ENCODE measurements at places on chromosomes 3 and 15. TPM values are rescaled to one million over a fixed set of nuclear protein-coding genes. Genes with fewer than 3 reads are reported as not detected.

DNA sequence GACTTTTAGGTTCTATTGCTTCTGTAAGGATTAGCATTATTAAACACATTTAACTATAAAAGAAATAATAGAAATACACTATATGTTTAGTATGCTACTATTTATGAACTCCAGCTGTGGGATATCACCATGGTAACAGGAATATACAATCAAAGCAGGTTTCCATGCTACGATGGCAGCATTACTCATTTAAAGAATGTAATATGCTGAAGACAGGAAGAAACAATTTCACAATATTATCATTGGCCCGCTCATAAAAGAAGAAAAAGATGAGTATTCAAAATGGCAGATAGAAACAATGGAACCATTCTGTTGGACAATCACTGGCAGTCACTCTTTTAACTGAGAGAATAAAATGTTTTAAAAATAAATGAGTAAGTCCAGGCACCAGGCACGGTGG, 153.4 kb downstream of the CBLB start:
- no peak for DNase-seq
- H3K4me1 ChIP-seq = no peaks in the 10 kb centered on the region
- no peaks in the 10 kb centered on the region for H3K27me3 ChIP-seq
- no peak overlapping the region for H3K27ac ChIP-seq

DNA sequence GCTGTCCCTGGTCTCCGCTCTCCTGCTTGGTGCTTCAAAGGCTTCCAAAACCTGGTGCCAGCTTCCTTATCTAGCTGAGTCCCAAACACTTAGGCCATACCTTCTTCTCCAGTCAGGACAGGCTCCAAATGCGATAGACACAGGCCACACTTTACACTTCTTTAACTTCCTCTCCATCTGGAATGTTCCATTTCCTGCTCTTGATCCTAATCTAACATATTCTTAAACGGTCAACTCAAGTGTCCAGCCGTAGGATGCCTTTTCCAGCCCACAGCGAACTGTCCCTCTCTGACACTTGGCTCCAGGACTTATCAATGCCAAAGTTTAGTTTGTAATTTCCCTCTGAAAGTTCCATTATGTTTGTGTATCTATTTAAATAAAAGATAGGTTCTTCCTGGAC, 19.2 kb upstream of the PLA2G4F start:
- H3K4me1 ChIP-seq = no peaks in the 10 kb centered on the region
- DNase-seq = no peak
- no peak overlapping the region for H3K27ac ChIP-seq
- H3K27me3 ChIP-seq = no peaks in the 10 kb centered on the region
- H3K36me3 ChIP-seq = no peaks in the 10 kb centered on the region

DNA sequence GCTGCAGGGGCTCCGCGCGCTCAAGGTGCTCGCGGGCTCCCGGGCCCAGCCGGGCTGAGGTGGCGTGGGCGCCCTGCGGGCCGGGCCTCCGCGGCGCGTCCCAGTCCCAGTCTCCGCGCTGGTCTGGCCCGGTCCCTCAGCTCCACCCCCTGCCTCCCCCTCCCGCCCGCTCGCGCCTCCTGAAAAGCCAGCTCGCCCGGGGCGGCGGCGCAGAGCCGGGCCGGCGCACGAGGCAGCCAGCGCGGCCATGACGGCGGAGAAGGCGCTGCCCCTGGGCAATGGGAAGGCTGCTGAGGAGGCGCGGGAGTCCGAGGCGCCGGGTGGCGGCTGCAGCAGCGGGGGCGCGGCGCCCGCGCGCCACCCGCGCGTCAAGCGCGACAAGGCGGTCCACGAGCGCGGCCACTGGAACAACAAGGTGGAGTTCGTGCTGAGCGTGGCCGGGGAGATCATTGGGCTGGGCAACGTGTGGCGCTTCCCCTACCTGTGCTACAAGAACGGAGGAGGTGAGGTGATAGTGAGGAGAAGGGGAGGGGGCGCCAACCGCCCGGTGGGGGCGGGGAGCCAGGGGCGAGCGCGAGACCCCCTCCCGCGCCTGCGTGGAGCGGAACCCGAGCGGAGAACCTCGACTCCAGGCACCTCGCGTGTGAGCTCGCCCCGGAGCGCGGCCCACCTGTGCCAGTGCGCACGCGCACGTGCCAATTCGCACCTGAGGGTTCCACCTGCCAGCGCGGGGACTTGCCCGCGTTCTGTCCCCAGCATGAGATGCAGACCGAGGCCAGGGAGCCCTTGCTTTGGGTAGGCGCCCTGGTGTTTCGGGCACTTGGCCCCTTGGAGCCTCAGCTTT, at the start of gene SLC6A11:
SLC6A11 (plus strand) TSS at position 210 of the 844 bp plus-strand sequence; CDS start at position 248, 38 bp downstream.
- DNase-seq = no peak
- H3K4me1 ChIP-seq = no peaks in the 10 kb centered on the region

DNA sequence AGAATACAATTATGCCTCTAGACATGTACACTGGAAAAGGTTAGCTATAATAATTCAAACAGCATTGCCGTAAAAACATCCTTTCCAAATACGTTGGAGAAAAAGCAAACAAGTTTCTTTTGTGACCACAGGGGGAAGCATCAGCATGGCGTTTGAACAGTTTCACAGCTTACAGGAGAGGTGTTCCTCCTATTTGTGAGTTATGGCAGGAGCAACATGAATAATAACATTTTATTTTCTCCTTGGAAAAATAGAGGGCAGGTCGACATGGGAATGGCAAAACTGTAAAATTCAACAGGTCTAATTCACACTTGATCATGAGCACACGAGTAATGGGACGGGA, 39.7 kb upstream of the GADL1 start:
- no peaks in the 10 kb centered on the region for H3K27me3 ChIP-seq
- no peak overlapping the region for H3K27ac ChIP-seq
- no peak overlapping the region for H3K4me3 ChIP-seq
- no peaks in the 10 kb centered on the region for H3K36me3 ChIP-seq
- no peaks in the 10 kb centered on the region for H3K4me1 ChIP-seq

- DNase-seq = no peak
- no peak overlapping the region for H3K27ac ChIP-seq
- H3K27me3 ChIP-seq = no peaks in the 10 kb centered on the region
- no peaks in the 10 kb centered on the region for H3K36me3 ChIP-seq
Observed at GRCh38 chr15:66401130-66402021, 14.7 kb downstream of the MAP2K1 start.

DNA sequence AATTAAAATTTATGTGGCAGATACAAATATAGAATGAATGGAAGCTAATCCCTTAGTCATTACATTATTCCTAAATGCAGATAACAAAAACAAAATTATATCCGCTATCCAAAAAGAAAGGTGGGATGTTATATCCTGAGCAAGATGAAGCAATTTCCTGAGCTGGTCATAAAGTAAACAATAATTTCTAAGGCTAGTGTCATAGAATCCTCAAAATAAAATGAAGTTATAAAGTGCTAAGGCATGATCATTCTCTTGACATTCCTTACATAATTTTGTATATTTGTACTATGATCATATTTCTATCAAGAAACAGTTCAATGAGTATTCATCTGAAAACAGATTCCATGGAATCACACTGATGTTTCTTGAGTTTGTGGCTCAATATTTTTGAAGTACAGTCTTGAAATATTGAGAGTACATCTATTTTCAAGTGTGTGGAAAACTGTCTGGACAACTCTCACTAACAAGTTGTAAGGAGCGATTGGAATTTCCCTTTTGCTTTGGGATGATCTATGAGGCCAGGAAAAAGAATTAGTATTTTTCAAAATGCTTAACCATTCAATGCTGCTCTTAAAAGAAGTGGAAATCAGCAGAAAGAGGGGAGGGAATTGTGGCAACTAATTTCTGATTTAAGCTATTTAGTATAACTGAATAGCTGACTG, 92.4 kb downstream of the ABI3BP start:
- no peaks in the 10 kb centered on the region for H3K36me3 ChIP-seq
- peaks cover 4% of the 10 kb centered on the region for H3K4me1 ChIP-seq

DNA sequence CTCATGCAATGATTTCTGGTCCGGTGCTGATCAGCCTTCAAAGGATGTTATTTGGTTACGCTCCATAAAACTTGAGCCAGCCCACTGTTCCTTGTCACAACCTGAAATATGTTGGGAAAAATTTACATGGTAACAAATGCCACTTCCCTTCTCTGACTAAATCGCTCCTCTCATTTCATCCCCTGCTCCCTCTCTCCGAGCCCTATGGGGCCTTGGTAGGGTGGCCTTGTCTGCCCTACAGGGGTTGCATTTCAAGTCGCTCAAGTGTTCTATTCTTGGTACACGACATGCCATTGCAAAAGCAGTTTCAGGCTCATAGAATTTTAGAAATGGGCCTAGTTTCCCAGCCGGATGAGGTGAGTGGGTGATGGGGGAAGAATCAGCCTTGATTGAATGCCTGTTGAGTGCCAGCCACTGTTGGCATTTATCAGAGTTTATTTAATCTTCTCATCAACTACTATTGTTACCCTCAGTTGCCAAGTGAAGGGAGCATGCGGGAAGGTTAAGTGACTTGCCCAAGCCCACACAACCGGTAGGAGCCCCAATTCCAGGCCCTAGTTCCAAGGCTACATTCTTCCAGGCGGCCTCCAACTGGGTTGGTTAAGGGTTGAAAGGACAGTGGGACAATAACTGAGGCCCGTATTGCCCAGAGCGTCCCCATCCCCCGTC, 961 bp upstream of the ABHD2 start:
- no peak overlapping the region for H3K4me3 ChIP-seq
- no peak for DNase-seq
- peaks cover 7% of the 10 kb centered on the region for H3K4me1 ChIP-seq
- H3K27me3 ChIP-seq = no peaks in the 10 kb centered on the region
- no peaks in the 10 kb centered on the region for H3K36me3 ChIP-seq

- no peaks in the 10 kb centered on the region for H3K27me3 ChIP-seq
- no peak overlapping the region for H3K27ac ChIP-seq
- DNase-seq = no peak
- no peak overlapping the region for H3K4me3 ChIP-seq
Observed at GRCh38 chr3:120848503-120848902, 59.5 kb upstream of the STXBP5L start.

GRCh38 chr3:141795276-141795675, 32.1 kb downstream of the GRK7 start:
- no peak for DNase-seq
- no peak overlapping the region for H3K27ac ChIP-seq
- no peak overlapping the region for H3K4me3 ChIP-seq
- no peaks in the 10 kb centered on the region for H3K27me3 ChIP-seq
- peaks cover 15% of the 10 kb centered on the region for H3K4me1 ChIP-seq

DNA sequence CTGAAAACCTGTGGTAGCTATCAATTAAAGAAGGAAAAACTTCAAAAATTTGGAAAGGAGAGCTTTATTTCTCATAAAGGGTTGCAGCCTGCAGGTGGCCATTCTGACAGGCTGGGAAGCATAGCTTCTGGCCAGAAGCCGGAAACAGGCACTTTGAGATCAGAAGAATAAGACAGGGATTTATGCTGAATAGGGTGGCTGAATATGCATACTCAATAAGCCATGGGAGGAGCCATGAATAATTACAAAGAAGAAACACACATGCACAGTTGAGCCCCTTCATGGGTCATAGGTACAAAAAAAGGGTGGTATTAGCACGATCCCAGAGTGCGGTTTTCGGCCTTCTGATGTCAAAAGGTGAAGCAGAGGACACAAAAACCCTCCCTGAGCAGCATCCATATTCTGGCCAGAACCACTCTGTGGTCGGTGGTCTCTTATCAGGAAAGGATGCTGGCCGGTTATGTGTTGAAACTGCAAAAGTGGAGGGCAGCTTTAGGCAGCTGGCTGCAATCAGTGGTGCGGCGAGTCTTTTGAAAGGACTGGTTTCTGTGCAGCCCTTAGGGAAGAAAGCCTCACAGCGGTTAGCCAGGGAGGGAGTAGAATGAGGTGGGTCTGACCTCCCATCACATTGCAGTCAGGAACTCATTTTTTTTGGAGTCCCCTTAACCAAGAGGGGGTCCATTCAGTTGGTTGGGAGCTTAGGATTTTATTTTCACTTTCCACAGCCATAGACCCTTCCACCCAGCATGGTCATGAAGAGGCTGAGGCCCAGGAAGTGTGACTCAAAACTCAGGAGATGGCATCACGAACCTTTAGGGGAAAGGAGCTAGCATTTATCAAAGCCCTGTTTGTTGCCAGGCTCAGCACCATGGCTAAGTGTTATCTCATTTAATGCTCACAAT, 34.7 kb upstream of the CCDC174 start:
- peaks cover 4% of the 10 kb centered on the region for H3K27me3 ChIP-seq
- H3K36me3 ChIP-seq = no peaks in the 10 kb centered on the region
- no peak overlapping the region for H3K27ac ChIP-seq
- no peak for DNase-seq
- H3K4me1 ChIP-seq = no peaks in the 10 kb centered on the region

DNA sequence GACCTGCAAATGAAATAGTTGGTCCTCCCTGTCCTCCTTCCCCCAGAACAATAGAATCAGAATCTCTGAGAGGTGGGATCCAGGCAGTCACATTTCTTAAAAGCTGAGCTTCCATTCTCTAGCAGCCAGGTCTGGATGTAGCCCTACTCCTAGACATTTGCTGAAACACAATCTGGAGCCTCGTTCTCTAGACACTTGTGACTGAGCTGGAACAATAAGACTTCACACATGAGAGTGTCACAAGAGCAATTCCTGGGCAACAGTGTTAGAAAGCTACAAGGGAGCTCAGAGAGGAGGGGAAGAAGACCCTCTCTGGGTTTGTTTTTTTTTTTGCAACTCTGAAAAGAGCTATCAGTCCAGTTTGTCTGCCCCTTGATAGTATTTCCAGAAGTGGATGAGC, 14.5 kb downstream of the CORO2B start:
- peaks cover 5% of the 10 kb centered on the region for H3K4me1 ChIP-seq
- no peak overlapping the region for H3K4me3 ChIP-seq
- no peaks in the 10 kb centered on the region for H3K36me3 ChIP-seq
- DNase-seq = no peak

LZTFL1 gene
- total RNA-seq = 3.7 TPM

DCP1A gene
- 15.3 TPM for total RNA-seq

C15orf62 gene
- total RNA-seq = 0.32 TPM

TMEM40 gene
- not detected for total RNA-seq

ITPKA gene
- 161 TPM for total RNA-seq

PRC1 gene
- 58.0 TPM for total RNA-seq

Data from transverse colon (tissue), 4 donors.